ENCODE measurements at places on chromosomes 6 and 20.

- DNase-seq: no peak
Observed at GRCh38 chr20:32510120-32510600, 75.0 kb downstream of the NOL4L start.

DNA sequence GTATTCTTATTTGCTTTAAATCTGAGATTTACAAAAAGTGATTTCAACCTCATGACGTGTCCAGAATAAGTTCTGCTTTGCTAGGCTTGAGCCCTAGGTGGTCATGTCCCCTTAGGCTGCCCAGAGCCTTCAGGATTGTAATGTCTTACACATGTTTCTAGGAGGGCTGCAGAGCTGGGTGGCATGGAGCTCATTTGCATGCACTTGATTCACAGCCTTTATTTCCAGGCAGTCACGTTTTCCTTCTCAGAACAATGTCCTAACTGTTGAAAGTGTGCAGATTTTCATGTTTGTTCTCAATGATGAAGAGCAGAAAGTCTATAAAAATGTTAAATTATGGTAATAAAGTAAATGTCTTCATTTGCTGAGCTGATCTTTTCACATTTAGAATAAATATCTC, 448.6 kb upstream of the SOX4 start:
- DNase-seq: no peak

GRCh38 chr6:130076512-130076911, 58.1 kb downstream of the L3MBTL3 start:
- no peak for DNase-seq

- no peak for DNase-seq
Observed at GRCh38 chr6:23269436-23269835, 700.1 kb downstream of the HDGFL1 start.

DNA sequence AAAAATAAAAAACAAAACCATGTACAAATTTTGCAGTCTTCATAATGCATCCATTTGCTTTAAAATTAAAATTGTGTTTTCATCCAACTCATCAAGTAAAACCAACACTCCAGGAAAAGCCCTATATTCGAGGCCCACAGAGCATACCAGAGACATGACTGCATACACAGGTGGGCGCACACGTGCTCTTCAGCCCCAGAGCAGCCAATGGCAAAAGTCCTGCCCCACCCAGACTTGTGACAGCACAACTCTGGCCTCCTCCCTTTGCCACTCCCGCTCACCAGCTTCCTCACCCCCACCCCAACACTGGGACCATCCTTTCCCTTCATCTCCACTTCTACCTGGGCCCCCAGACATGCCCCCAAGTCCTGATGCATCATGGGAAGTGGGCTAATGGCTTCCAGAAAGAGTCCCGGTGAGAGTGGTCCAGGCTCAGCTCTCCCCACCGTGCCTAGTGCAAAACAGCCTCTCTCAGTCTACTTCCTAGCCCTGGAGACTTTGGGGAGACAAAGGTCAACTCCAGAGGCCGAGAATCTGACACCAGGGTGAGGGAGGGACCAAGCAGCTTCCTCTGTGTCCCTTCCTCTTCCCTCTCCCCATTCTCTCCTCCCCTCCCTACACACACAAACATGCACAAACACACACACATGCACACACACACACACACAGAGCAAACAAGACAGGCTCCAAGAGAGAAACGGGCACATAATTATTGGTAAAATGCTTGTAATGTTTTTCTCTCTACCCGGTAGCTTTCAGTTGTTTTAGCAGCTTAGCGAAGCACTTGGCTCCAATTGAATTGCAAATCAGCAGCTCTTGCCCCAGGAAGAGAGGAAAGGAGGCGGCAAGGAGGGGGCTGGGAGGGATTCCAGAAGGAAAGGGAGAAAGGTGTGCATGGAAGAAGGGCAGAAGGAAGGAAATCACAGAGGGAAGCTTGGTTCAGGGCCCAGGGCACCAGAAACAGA, 14.3 kb downstream of the GRM4 start:
- DNase-seq: no peak

GRCh38 chr6:126054802-126055201, 68.5 kb downstream of the TRMT11 start:
- no peak for DNase-seq

DNA sequence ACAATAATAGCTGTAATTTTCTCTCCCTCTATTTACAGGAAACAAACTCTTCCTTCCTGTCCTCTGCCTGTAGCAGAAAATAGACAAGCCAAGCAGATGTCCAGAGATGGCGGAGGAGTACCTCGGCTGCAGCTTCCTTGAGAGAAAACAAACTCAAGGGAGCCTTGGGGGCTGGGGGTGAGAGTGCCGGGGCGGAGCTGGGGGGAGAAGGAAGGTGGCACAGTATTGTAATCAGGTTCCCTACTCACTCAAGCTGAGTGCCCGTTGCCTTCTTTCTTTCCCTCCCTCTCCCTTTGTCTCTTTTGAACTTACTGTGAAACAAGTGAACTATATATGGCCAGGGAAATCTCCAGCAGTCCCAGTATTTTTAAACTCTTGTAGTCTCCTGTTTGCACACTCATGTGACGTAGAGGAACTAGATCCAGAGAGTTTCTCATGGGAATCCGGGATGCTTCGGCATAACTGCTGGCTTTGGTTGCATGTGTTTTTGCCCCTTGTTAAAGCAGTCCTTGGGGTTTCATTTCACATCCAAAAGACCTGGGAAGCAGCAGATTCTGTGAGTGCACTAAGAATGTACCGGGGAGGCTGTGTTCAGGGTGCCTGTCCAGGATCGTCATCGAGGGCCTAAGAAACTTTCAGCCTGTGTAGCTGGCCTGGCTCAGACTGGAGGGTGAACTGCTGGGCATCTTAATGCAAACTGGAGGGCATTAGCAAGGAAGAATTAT, 44.6 kb upstream of the HDDC2 start:
- no peak for DNase-seq

GRCh38 chr20:61391812-61392520, 139.9 kb downstream of the CDH4 start:
- DNase-seq: no peak

GRCh38 chr20:63290136-63290676, 2.8 kb upstream of the COL20A1 start:
- no peak for DNase-seq

DNA sequence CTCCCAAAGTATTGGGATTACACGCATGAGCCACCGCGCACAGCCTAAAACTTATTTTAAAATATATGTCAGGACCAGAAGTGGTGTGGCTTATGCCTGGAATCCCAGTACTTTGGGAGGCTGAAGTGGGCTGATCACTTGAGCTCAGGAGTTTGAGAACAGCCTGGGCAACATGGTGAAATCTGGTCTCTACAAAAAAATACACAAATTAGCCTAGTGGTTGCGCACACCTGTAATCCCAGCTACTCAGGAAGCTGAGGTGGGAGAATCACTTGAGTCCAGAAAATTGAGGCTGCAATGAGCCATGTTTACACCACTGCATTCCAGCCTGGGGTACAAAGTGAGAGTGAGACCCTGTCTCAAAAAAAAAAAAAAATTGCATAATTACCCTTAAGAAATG, 13.7 kb downstream of the PXT1 start:
- no peak for DNase-seq

GRCh38 chr6:36023996-36024795, at the start of gene SLC26A8:
Gene SLC26A8, minus strand, starts transcription at chr6:36024641. Its CDS starts 4,934 bp downstream, at chr6:36019707.
- no peak for DNase-seq

DNA sequence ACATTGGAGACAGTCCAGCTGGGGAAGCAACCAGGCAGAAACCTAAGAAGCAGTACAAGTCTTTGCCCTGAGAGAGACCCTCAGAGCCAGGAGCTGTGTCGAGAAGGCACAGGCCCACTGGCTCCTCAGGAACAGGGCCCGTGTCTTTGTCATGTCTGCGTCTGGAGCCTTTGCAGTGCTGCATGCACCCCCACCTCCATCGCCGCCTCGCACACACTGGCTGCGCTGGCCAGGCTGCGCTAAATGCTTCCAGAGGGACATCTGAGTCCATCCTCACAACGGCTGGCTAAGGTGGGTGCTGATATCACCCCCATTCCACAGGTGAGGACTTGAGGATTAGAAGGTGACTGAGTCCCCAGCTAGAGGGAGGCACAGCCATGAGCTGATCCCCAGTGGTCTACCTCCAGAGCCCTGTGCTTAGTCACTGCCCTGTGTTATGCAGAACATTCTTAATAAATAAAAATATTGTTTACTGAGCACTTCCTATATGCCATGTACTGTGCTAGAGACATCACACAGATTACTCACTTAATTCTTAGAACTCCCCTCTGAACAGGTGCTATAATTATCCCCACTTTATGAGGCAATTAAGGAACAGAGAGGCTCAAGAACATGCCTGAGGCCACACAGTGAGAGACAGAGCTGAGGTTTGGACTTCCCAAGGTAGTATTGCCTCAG, 27.6 kb downstream of the GABRR2 start:
- no peak for DNase-seq

- DNase-seq: no peak
Observed at GRCh38 chr6:49341869-49342268, 121.2 kb downstream of the MMUT start.

DNA sequence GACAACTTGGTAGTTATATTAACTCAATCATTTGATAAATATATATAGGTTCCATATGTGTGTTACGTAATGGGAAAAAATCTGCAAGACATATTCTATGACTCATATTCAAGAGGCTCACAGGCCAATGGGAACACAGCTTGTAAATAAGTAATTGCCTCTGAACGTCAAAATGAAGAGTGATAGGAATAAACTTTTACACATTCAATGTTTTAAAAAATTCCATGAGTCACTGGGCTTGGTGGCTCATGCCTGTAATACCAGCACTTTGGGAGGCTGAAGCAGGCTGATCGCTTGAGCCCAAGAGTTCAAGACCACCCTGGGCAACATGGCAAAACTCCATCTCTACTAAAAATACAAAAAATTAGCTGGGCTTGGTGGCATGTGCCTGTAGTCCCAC, 209.4 kb upstream of the MCHR2 start:
- no peak for DNase-seq

GRCh38 chr6:161359618-161359945, 85.7 kb upstream of the AGPAT4 start:
- no peak for DNase-seq

GRCh38 chr6:147390909-147391536, 117.5 kb upstream of the SAMD5 start:
- DNase-seq: no peak

- no peak for DNase-seq
Observed at GRCh38 chr6:108716801-108717791, 131.1 kb upstream of the ARMC2 start.

DNA sequence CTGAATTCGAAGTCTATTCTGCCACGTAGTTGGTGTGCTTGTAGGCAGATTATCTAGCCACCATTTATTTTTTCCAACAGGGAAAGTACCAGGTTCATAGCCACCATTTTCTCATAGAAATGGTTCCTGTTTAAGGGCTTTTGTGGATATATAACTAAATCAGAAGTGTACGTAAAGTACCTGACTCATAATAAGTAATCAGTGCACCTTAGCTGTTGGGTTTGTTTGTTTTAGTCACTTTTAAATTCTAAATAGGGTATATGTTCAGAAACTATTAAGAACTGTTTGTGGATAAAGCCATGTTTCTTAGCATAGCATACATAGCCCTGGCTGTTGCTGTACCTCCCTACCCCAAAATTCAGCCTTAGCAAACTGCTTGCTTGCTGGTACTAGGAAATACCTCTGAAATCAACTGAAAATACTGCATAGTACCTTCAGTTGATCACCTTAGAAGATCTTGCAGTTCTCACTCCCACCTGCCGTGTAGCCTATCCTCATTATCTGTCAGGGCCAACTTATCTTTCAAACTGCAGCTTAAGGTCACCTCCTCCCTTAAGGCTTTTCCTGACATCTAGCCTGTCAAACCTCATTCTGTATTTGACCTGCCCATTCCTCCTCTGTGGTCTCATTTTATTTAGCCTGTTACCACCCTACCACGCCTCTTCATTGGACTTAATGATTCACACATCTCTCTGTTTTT, 44.6 kb upstream of the COL10A1 start:
- no peak for DNase-seq

DNA sequence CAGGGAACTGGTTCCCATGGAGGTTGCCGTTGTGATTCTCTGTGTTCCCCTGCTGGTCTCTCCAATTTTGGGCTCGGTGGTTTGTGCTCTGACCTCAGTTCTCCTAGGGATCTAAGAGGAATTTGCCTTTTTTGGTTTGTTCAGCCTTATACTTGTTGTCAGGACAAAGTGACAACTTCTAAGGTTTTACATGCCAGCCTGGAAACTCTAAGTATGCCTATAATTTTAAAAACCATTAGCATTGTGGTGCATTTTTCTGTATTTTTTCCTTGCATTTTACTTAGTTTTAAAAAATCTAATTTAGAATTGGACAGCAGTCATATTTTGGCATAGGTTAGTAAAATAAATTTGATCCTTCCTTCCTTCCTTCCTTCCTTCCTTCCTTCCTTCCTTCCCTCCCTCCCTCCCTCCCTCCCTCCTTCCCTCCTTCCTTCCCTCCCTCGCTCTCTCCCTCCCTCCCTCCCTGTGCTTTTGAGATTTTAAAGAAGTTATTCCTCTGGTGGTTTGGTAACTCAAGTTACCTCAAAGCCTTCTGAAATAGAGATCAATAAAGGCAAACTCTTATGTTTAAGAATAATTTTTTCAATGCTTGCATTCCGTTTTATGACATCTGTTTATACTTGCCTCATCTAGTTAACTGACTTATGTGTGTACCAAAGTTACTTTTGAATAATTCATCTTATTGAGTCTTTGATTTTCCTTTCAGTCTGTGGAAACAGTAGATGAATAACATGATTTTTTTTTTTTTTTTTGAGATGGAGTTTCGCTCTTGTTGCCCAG, 141.3 kb upstream of the RGS17 start:
- DNase-seq: no peak

GRCh38 chr6:156464100-156464878, 312.9 kb upstream of the ARID1B start:
- no peak for DNase-seq

GRCh38 chr6:85712346-85712745, 69.7 kb upstream of the SYNCRIP start:
- no peak for DNase-seq

- no peak for DNase-seq
Observed at GRCh38 chr20:54000262-54000661, 70.1 kb downstream of the BCAS1 start.

GRCh38 chr20:14337400-14338171, at the start of gene FLRT3:
Gene FLRT3, minus strand, starts transcription at chr20:14337612. Its CDS starts 10,106 bp downstream, at chr20:14327506.
- no peak for DNase-seq

DNA sequence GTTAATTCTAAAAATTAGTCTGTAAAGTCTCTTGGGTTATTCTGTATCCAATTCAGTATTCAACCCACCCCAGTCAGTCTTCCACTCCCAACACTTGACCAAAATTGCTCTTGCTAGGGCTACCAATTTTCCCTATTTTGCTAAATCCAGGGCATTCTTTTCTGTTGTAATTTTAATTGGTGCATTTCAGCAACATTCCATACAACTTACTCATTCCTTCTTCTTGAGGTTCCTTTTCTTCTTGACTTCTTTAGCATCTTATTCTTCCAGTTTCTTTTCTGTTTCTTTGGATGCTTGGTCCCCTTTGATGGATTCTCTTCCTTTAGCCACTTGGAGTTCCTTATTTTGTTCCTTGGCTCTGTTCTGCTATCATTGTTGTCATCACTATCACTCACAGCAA, 11.2 kb upstream of the GRM1 start:
- DNase-seq: no peak

Data from activated naive CD4-positive, alpha-beta T cell (primary cell).